HepG2 (cell line): ENCODE measurements at places on chromosomes 4 and X.

DNA sequence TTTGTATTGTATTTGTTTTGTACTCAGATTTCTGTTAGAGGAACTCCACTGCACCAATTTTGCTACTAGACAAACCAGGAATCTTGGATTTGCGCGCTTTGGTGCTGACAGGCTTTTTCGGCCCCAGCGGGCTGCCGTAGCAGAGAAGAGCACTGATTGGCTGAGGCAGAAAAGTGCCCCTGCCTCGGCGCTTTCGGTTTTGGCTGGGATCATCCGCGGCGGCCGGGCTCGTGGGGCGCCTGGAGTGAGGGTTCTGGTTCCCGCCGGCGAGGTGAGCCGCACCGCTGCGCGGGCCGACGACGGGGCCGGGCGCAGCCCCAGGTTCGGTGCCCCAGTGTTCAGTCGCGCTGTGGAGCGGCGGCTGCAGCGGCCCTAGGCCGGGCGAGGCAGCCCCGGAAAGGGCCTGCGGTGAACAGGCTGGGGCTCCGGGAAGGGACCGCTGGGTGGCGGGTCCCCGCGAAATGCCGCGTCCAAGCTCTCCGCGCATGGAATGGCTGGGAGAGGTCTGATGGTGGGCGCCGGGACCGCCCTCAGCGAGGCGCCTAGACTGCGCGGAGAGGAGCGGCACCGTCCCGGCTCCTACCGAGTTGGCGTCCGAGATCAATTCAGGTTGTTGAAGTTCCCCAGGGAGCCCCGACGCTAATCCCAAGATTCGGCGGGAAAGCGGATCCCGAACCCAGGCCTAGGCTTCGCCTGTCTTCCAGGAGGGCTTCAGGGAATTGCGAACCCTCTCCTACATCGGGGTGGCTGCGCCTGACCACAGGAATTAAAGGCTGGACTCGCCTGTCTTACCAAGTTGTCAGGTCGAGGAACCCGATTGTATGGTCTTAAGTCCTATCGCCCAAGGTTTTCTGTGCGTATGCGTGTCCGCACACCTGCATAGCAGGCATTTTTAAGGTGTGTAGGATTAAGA lies at the start of gene LSM6:
TSS of gene LSM6 (plus strand) at position 178 of the 913 bp plus-strand sequence. CDS start 7,204 bp downstream, outside the sequence.
- DNase-seq: peak; percentile 77

DNA sequence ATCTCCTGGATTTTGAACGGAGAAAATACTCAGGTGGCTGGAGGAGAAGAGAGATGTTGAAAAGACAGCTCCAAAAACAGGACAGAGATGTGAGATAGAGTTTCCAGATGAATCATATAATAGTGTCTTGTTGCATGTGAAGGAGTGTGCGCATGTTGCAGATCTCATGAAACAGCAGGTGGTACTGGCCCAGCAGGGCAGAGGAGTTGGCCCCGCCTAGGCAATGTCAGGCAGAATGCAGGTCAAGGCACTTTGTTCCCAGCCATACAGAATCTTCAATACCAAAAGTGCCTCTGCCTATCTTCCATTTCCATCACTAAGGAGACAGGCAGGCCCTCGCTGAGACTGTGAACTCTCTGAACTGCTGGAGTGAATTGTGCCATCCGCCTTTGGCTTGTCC lies 63.9 kb upstream of the FAT1 start:
- no peak for DNase-seq

DNA sequence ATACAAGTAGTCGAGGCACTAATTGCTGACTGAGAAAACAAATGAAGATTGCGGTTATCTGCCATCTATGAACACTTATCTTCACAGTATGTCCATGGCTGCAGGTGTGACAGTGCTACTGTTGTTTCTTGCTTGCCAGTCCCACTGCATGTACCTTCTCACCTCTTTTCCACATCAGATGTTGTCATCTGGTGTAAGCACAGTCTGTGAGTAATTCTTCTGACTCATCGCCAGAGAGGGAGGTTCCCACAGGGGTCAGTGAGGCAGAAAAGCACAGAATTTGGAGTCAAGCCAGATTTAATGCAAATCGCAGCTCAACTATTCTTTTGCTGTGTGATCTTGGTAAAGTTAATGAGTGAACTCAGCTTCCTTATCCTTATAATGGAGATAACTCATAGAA lies 144.4 kb downstream of the GLRA2 start:
- DNase-seq: peak; percentile 39

DNA sequence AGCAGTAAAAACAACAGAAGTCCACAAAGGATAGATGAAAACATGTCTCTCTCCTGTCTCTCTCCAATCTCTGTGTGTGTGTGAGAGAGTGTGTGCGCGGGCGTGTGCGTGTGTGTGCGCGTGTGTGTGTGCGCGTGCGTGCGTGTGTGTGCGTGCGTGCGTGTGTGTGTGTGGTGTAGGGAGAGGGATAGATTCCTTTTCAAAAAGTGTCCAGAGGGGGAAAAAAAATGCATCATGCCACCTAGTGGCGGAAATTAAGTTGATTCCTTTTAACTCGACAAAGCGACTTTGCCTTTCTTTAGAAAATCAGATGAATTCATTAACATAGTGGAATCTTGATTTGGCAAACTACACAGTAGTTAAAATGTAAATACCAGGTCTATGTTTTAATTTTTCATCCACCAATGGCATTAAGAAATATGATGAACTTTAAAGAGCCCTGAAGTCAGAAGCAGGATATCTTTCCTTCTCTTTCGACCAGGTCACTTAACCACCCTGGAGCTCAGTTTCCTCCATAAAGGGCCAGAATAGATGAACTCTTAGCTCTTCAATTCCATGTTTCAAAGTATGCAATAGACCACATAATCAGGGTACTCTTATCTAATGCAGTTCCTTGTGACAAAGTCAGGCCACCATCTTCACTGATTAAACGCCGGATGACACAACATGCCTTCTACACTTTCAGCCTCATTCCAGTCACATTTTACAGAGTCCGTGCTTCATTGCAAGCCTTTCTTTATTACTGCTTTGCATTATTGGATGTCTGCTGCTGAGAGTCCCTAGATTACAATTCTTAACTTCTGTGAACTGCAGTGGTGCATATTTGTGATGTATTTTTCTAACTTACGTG lies 162.8 kb downstream of the FBXO8 start:
- DNase-seq: peak; percentile 62

GRCh38 chrX:53685711-53686110 lies 808 bp downstream of the HUWE1 start:
- DNase-seq: no peak

GRCh38 chr4:82773057-82773456 lies 25.5 kb downstream of the SCD5 start:
- no peak for DNase-seq

DNA sequence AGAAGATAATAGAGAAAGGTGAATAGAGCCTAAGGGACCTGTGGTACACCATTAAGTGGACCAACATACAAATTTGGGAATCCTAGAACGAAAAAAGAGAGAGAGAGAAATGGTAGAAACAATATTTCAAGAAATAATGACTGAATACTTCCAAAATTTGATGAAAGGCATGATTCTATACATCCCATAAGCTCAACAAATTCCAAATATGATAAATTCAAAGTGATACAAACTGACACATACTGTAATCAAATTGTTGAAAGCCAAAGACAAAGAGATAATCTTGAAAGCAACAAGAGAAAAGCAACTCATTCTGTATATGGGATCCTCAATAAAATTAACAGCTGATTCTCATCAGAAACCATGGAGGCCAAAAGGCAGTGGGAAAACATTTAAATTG lies 20.6 kb upstream of the ZC4H2 start:
- no peak for DNase-seq

DNA sequence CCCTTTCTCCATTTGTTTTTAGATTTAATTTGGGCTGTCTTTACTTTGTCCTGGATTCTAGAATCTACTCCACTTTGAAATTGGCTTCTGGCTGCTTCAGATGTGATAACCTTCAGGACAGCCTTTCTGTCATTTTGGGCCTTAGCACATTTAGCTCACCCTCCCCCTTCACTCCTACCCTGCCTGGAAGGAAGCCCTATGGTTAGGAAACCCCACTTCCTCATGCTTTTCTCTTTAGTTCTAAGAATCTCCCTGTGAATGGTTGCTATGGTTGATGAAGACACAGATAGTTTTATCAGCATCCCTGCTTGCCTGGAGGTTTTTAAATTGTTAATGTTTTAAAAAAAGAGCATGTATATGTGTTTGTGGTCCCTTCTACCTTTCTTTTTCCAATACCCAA lies 100.7 kb upstream of the PTPN13 start:
- DNase-seq: no peak

- DNase-seq: no peak
These were observed 605.5 kb downstream of the MID1IP1 start for GRCh38 chrX:39406799-39407198.

DNA sequence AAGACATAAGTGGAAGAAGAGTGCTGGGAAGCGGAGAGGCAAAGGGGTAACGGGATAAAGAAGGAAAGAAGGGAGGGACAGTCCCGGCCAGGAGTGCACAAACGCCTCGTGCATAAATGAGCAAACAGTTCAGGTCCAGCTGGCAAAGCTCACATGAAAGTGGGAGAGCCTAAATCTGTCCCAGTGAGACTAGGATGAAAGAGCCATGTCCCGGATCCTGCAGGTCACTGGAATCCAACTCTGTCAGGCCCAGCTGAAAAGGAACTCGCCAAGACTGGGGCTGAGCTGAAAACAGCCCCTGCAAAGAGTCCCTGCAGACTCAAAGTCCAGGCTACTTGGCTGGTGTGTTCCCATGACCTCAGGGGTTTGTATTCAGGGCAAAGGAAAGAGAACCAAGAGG lies 38.0 kb upstream of the CRMP1 start:
- no peak for DNase-seq

- DNase-seq: no peak
These were observed 10.7 kb downstream of the CLNK start for GRCh38 chr4:10673817-10674369.

DNA sequence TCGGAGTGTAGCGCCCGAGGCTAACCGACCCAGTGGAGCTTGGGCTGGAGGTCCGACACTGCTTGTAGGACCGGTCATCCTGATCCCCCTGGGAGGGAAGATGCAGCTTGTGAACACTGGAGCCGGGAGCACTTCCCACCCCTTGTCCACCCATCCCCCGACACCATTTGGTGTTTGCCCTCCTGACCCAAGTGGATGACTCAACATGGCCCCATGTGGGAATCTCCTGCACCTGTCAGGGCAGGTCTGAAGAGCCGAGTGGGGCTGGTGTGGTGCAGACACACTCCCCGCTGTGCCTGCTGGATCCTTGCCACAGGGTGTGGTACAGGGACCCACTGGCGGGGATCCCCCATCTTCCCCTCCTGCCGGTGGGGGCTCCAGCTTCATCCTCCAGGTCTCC lies 90.0 kb upstream of the AFAP1 start:
- DNase-seq: no peak

DNA sequence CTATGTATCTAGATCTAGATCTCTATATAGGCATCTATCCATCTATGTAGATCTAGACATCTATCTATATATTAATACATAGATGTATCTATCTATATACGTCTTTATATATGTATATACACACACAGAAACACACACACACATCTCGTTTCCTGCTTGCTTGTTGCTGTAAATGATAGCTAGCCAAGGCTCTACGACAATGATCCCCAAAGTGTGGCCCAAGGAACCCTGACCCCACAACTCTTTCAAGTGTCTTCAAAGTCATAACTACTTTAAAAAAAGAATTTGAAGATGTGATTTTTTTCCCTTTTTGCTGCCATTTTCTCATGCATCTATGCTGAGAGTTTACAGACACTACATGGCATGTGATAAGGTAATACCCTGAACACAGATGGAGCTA lies 28.8 kb downstream of the GYG2 start:
- no peak for DNase-seq

DNA sequence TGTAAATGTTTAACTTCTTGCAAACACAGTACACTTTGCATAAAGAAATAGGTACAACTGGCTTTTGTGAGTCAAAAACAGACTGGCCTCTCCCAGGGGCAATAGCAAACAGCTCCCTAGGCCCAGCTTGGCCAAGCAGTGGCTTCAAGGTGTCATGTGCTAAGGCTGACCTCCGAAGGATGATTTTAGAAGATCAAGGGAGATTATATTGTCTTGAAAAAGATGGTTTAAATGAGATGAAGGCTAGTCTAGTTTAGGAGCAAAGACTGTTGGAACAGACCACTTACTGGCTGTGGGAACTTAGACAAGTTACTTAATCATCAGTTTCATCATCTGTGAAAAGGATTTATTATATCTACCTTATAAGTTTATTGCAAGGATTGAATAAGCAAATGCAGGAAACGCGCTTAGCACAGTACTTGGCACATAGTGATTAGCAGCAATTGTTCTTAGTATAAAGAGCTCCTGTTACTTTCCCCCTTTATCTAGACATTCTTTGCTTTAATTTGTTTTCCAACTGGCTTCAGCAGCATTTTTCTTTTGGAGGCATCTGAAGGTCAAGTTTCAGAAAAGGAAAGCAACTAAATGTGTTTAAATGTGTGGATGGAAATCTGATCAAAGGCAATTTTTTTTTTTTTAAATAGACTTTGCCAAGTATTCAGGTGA lies 17.2 kb downstream of the ANXA3 start:
- DNase-seq: peak; percentile 18

- DNase-seq: no peak
These were observed 8.9 kb downstream of the FAT4 start for GRCh38 chr4:125323654-125324053.

- no peak for DNase-seq
These were observed 46.5 kb downstream of the TMA16 start for GRCh38 chr4:163540977-163541376.

DNA sequence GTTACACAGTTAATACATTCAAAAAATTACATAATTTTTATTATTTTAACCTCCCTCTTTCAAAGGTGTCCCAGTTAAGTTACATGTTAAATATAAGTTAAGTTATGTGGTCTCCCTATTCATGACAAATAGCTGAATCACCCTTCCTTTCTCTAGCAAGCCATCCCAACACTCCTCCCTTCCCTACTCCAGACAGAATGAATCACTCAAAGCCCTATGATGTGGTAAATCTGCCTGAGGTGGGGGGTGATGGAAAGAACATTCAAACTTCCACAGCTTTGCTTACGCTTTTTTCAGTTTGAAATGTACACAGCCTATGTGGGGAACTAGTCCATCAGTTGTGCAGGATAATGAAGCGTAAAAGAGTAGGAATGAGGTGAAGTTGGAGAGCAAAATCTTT lies 90.2 kb downstream of the CXCL13 start:
- peak; percentile 56 for DNase-seq

GRCh38 chr4:26558166-26558895 lies 25.6 kb upstream of the TBC1D19 start:
- no peak for DNase-seq

- DNase-seq: no peak
These were observed 1905.4 kb downstream of the C4orf33 start for GRCh38 chr4:131001371-131001770.

DNA sequence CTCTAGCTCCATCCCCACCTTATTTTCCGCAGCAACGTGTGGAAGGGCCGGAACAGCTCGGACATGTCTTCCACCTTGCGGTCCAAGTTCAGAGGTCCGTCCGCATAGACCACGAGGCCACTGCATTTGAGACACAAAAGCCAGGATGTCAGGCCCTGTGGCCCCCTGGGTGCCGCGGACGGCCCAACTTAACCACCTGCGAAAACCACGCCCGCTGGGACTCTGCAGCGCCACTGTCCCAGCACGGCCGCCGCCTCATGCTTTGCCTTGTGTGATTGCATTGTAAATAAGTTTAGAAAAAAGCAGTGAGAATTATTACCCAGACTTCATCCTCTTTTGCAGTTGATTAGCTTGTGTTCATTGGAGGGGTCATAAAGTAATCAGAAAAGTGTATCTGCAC lies 58.2 kb upstream of the MXD4 start:
- no peak for DNase-seq

- peak; percentile 7 for DNase-seq
These were observed 639.6 kb downstream of the IQCM start for GRCh38 chr4:149176039-149176438.

GRCh38 chrX:82412858-82413257 lies 1095.2 kb upstream of the POU3F4 start:
- DNase-seq: no peak

GRCh38 chr4:53744446-53745160 lies 153.3 kb upstream of the LNX1 start:
- peak; percentile 2 for DNase-seq
